ENCODE measurements at places on chromosomes 3 and 15.

DNA sequence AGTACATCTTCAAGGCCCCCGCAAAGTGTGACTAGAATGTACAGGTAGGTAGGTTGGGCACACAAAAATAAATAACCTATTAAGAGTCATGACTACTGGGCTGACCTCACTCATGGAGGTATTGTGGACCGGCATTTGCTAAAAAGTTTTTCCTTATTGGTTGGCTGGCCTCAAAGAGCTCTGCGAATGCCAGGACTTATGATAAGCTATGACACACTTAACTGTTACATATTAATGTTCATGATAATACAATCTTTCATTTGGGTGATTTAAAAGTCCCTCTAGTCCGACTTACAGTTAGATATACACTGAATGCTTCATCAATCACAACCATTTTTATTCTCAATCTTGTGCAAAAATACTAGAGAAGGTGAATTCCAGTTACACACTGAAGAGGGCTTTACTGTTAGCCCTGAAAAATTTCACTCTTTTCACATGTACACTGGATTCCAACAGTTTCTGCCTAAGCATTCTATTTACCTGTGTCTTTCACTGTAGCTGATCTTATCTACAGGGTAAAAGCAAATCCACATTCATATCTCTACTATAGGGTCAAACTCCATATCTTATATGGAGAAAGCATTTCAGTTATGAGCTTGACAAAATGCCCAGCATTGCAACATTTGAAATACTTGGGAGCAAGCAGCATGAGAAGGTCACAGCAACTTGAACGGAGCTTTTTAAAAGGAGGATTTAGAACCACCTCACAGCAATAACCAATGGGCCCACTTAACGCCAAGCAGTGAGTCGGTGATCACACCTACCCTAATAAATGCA is 329.1 kb downstream of the FOXP1 start:
- no peak overlapping the region for H3K27ac ChIP-seq
- no peak for DNase-seq
- no peaks in the 10 kb centered on the region for H3K36me3 ChIP-seq
- no peaks in the 10 kb centered on the region for H3K27me3 ChIP-seq

- no peak overlapping the region for H3K4me3 ChIP-seq
- H3K36me3 ChIP-seq, result no peaks in the 10 kb centered on the region
- no peaks in the 10 kb centered on the region for H3K27me3 ChIP-seq
Measured at GRCh38 chr15:29688506-29689286, 133.6 kb downstream of the TJP1 start.

- H3K27me3 ChIP-seq, result no peaks in the 10 kb centered on the region
- no peak overlapping the region for H3K4me3 ChIP-seq
- H3K4me1 ChIP-seq, result peaks cover 4% of the 10 kb centered on the region
- no peak for DNase-seq
- no peak overlapping the region for H3K27ac ChIP-seq
Measured at GRCh38 chr15:40415226-40415625, 9.6 kb downstream of the IVD start.

- no peak overlapping the region for H3K4me3 ChIP-seq
- no peak for DNase-seq
- no peak overlapping the region for H3K27ac ChIP-seq
Measured at GRCh38 chr3:59996056-59996455, 946.2 kb upstream of the CFAP20DC start.

DNA sequence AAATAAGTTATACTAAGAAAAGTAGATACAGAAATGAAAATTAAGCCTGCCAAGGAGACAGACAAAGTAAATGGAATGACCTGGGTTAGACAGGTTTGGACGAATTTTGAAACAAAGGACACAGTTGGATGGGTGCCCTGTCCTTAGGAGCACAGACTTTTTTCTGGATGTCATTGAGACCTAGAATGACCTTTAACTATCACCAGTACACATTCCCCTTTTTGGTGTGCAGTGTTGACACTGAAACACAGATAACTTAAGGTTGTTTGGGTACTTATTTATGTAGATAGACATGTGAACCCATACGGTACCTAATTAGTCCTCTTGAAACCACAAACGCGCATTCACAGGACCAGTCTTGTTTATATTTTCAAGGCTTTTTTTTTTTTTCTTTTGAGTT is 86.7 kb downstream of the PPARG start:
- no peak overlapping the region for H3K4me3 ChIP-seq
- H3K36me3 ChIP-seq, result no peaks in the 10 kb centered on the region
- no peak overlapping the region for H3K27ac ChIP-seq
- no peaks in the 10 kb centered on the region for H3K27me3 ChIP-seq

- no peak for DNase-seq
- H3K4me3 ChIP-seq, result no peak overlapping the region
- H3K4me1 ChIP-seq, result no peaks in the 10 kb centered on the region
- no peaks in the 10 kb centered on the region for H3K36me3 ChIP-seq
Measured at GRCh38 chr15:57460208-57460816, 84.0 kb downstream of the CGNL1 start.
